NCI-H774 (cell line): ENCODE measurements at places on chromosomes 4 and X.

GRCh38 chr4:74188912-74189311 lies 31.0 kb downstream of the MTHFD2L start:
- no peak for DNase-seq

GRCh38 chrX:9493936-9494335 lies 29.1 kb downstream of the TBL1X start:
- no peak for DNase-seq

GRCh38 chr4:174591243-174592021 lies 69.1 kb upstream of the HPGD start:
- DNase-seq: no peak

DNA sequence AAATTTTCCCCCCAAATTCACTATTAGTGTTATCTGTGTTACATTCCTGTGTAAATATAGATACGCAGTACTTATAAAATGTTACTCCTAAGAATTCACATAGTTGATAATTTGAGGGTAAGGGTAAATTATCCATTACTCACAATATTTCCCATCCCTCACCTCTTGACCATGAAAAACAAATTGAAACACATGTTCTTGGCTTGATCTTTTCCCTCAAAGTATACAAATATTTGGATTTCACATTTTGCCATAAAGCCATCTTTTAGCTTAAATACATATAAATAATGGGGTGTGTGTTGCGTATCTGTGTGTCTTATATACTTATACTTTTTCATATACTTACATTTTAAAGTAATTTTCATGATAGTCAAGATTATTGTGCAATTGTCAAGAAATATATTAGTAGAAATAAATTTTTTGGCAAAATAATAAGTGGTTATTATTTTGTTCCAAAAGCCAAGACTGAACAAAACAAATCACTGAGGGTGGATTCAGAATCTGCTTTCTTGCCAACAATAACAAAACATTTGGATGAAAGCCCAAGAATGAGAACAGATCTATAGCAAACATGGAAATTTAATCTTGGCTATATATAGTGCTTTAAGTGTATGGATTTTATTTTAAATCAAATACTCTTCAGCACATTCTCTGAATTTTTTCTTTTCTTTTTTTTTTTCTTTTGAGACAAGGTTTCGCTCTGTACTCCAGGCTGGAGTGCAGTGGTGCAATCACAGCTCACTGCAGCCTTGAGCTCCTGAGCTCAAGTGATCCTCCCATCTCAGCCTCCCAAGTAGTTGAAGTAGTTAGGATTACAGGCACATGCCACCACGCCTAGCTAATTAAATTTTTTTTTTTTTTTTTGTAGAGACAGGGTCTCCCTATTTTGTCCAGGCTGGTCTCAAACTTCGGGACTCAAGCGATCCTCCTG lies 48.5 kb upstream of the PRSS48 start:
- DNase-seq: no peak

GRCh38 chr4:128517739-128518510 lies 230.3 kb upstream of the PGRMC2 start:
- no peak for DNase-seq
